ENCODE measurements at places on chromosomes 16 and 17.

DNA sequence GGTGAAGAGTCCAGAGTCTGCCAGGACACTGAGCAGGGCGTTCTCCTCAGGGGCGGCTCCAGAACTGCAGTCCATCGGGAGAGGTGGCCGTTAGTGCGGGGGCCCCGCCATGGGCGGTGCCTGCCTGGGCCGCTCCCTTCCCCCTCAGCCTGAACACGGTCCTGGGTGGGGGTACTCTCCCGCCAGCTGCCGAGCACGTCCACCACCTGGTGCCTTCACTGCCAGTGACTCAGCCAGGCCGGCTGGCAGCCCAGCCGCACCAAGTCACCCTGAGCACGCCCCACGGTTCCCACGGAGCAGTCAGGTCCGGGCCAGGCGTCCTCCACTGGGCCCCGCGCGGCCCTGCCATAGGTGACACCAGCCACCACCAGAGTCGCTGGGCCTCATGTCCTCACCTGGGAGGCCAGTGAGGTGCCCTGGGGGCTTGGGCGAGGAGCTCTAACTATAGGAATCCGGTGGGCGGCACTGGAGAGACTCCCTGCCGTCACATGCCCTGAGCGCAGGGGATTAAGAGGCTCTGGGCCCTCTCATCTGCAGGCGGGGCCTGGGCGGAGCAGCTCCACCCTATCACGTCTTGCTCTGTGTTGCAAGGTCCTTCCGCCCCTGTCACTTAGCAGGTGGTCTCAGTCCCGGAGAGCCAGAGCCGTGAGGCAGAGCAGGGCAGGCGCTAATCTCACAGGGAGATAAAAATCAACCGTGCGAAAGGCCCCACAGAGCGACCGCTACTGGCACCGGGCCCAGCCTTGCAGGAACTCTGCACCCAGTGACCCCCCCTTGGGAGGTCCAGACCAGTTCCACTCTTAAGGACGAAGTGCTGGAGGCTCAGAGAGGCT is 14.3 kb downstream of the PIEZO1 start:
- no peak for DNase-seq

- no peak for DNase-seq
Observed at GRCh38 chr17:71409712-71410111, 711.1 kb upstream of the SOX9 start.

GRCh38 chr17:44308320-44308818 is at the start of gene RUNDC3A:
TSS of gene RUNDC3A (plus strand) at chr17:44308601. CDS start at chr17:44308833, 232 bp downstream.
- DNase-seq: peak; percentile 62

- no peak for DNase-seq
Observed at GRCh38 chr16:84660973-84661372, 12.7 kb downstream of the KLHL36 start.

DNA sequence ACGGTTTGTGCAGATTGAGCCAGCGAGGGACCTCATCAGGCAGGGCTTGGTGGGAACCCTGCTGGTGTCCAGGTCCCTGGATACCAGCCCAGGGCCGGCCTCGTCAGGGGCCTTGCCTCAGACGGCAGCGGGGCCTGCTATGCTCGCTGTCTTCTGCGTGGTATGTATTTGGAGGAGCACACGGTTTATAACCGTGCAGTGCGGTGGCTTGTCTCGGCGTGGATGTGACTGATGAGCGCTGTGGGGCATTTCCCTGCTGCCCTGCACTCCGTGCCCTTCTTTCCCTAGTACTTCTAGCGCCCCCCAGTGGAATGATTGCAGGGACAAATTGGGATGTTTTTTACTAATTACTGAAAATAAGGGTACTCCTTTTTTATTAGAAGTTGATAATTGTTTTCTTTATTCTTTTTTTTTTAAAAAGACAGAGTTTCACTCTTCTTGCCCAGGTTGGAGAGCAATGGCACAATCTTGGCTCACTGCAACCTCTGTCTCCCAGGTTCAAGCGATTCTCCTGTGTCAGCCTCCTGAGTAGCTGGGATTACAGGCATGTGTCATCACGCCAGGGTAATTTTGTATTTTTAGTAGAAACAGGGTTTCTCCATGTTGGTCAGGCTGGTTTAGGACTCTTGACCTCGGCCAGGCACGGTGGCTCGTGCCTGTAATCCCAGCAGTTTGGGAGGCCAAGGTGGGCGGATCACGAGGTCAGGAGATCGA is 15.3 kb downstream of the TBCD start:
- no peak for DNase-seq

DNA sequence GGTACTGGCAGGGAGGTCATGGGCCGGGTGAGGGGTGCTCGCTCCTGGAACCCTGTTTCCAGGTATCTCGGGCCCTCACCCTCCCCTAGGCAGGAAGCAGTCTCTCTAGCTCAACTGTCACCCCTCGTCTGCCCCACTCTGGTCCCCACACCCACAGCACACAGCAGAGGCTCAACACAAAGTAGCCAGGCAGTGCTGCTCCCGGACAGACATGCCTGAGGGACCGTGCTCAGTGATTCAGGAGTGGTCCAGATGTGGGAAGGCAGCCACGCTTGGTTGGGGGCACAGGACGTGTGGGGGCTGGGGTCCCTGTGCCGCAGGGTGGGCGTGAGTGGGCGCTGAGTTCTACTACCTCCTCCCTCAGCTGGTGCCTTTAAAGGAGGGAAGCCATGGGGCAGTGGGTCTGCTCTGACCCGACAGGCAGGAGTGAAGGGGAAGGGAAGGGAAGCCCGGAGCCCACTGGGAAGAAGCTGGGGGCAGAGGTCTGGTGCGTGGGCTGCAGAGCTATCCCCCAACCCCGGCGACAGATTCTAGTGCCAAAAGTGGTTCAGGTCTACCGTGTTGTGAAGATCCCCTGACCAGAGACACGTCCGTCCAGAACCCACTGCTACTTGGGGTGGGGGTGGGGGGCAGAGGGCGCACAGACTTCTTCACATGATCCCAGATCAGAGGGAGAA is 11.8 kb downstream of the SLC16A3 start:
- no peak for DNase-seq

DNA sequence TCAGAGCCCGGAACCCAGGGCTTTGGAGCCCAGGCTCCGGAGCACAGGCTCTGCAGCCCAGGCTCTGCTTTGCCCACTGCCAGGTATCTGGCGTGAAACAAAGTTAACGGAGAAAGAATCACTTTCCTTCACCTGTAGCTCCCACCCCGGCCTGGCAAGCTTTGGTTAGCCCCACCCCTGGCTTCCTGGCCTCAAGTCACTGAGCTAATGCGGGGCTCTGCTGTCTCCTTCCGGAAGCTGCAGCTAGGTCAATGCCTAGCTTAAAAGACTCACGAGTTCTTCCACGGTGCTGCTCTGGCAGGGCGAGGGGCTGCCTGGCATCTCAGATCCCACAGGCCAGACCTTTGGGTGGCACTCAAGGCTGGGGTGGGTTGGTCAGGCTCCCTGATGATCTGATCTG is 21.1 kb upstream of the SPPL2C start:
- no peak for DNase-seq

- no peak for DNase-seq
Observed at GRCh38 chr17:42409523-42410318, 13.3 kb downstream of the CAVIN1 start.

DNA sequence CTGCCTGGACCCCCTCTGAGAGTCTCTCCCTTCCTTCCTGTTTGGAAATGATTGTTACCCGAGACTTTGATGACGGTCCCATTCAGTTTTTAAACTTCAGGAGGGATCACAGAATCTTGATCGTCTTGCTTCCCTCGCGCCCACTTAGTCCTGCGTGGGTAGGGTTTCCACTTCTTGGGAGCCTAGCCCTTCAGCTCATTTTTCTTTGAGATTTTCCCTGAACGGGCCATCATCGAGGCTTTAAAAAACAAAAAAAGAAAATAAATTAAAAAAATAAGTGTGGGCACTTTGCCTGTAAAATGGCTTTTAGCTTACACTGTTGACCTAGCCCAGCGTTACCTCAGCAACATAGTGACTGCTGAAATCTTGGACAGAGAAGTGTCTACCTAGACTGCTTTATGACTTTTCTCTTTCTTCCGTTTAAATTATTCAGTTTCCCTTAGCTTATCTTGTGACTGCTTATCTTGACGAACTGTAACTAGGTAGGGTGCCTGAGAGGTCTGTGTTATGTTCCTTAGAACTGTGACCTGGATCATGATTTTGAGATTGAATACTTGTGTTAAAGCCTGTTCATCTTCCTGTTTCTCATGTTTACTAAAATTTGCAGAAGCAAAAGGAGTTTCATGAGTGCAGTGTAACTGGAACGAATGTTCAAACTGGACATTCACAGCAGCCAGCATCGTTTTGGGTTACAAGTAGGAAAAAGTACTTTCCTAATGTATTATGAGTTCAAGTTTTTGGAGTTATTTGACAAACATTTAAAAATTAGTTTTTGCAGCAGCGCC is 874 bp downstream of the WWP2 start:
- DNase-seq: no peak

DNA sequence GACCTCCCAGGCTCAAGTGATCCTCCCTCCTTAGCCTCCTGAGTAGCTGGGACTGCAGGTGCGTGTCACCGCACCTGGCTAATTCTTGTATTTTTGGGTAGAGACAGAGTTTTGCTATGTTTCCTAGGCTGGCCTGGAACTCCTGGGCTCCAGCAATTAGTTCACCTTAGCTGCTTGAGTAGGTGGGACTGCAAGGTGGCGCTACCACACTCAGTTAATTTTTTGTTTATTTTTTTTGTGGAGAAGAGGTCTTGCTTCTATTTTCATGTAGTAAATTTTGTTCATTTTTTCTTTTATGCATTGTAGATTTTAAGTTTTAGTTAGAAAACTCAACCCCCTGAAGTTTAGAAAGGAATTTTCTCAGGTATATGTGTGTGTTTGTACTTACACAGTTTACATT is 21.7 kb downstream of the RNF135 start:
- no peak for DNase-seq

GRCh38 chr17:38663125-38663751 is 11.5 kb downstream of the EPOP start:
- DNase-seq: no peak

DNA sequence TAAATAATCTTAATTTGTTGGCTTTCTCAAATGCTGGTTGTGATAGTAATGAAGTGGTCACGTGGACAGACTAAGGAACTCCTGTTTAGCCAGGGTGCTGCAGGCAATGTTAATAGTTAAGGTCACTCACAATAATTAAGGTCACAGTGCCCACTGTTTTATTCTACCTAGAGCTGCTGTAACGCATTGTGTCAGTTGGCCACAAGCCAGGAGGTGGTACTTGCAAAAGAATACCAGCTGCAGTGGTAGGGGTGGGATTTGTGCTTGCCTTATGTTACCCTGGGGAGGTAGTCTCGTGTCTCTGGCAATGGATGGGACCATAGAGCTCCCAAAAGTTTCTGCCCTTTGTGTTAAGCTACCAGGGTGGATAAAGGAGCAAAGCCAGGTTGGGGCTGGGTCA is 969.1 kb upstream of the CDH8 start:
- DNase-seq: no peak

GRCh38 chr16:89325861-89326471 is 108.5 kb downstream of the ZNF778 start:
- DNase-seq: no peak

- DNase-seq: no peak
Observed at GRCh38 chr16:10228779-10229178, 46.6 kb upstream of the GRIN2A start.

DNA sequence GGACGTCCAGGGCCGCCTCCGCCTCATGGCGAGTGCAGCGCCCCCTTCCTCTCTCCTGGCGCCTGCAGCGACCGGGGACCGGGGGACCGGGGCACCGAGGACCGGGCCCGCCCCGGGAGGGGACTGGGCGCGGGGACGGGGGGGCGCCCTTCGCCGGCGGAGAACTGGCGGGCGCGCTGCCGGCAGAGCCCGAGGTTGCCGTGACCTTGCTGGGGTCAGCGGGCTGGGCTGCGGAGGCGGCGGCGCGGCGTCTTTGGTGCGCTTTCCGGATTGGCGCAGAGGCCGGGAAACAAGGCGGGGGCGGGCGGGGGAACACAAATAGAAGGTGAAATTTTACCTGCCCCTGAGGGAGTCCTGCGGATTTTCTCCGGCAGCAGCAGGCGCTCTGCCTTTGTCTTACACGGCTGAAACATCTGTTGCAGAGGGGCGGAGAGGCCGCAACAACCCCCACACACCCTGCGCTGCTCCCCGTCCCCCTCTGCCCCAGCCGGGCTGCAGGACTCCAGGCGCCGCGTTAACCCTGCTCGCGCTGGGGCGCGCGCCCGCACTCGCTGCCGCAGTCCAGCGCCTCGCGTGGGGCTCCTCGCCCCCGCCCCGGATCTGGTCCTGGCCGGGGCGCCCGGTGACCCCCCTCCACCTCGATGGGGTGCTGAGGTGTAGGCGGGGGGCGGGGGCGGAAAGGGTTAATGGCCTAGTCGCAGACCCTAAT is 53.5 kb downstream of the SREBF1 start:
- no peak for DNase-seq

GRCh38 chr16:4034963-4035362 is 81.3 kb downstream of the ADCY9 start:
- DNase-seq: no peak

- DNase-seq: no peak
Observed at GRCh38 chr17:5789528-5789927, 205.2 kb upstream of the NLRP1 start.

- DNase-seq: no peak
Observed at GRCh38 chr17:69608141-69608540, 193.6 kb downstream of the MAP2K6 start.

- DNase-seq: no peak
Observed at GRCh38 chr17:76163919-76164318, 22.9 kb upstream of the FOXJ1 start.

DNA sequence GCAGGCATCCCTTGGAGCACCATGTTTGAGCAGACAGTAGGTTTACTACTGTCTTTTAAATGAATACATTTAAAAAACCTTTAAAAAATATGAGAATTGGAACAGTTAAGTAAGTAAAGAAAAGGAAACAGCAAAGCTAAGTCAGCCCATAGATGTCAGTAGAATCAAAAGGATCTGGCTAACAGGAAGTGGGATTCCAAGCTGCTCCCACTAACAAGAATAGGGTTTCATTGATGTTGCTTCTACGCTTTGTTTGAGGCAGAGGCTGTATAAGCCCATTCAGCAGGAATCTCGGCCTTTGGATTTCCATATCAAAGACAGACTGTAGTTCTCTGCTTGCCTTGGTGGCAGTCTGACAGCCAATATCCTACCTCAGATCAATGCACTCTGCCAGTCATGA is 122.9 kb upstream of the ELAC2 start:
- DNase-seq: no peak

GRCh38 chr16:75457485-75458021 is 6.9 kb downstream of the TMEM170A start:
- DNase-seq: no peak

- no peak for DNase-seq
Observed at GRCh38 chr16:66036793-66037715, 329.4 kb upstream of the CDH5 start.

All from stimulated activated CD8-positive, alpha-beta memory T cell treated with anti-CD3 and anti-CD28 coated beads, Interleukin-4, amount 100 ng/mL, for 1 hour (primary cell).